ENCODE measurements at places on chromosomes 6 and 20.
A peak's percentile ranks its signal among the peaks of the same experiment; 100 is the strongest.

DNA sequence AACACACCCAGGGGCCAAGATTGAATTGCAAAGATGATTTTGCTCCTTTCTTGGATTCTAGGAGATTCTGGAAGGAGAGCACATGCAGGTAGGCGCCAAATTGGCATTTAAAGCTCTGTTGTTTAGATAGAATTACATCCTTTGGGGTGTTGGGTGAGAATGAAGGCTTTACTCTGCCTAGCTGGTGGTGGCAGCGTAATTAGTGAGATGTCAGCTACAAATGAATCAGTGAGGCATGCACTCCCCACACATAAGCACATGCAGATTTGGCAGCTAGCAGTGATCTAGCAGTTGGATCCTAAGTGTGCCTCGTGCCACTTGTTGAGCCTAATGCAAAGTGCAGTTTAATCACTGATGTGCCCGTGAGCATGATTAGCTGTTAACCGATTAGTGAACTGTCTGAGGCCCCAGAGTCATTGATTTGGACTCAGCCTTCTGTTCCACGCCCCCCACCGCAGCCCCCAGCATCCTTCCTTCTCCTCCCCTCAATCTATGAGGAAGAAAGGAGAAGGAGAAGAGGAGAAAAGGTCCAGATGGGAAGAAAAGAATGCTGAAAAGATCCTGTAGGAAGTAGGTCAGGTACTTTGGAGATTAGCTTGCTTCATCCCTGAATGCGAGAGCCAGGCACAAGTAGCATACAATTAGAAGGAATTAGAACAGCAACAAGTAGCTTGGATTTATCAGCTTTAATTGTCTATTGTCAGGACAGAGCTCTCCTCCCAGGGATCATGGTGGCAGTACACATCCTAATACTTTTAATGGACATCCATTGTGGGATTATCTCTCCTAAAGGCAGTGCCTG is 6.0 kb upstream of the PRDM1 start:
- DNase-seq: no peak

GRCh38 chr6:163323705-163324104 is 90.8 kb upstream of the QKI start:
- no peak for DNase-seq

- no peak for DNase-seq
Observed at GRCh38 chr6:76707630-76708029, 635.2 kb upstream of the IMPG1 start.

DNA sequence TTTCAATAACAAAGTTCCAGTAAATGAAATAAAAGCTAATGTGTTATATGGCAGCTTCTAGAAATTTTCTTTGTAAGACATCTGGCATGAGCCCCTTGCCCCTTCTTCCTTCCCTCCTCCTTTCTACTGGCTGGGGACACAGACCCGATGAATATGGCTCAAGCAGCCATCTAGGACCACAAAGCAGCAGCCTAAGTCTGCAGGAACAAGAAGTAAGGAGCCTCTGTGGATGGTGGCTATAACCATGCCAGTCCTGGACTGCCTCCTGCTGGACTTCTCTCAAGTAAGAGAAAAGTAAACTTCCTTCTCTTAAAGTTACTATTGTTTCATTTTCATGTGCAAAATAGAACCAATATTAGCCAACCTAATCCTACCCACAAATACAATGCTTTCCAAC is 114.9 kb upstream of the DST start:
- DNase-seq: no peak

- no peak for DNase-seq
Observed at GRCh38 chr6:39341937-39342336, 19.4 kb upstream of the KCNK16 start.

GRCh38 chr20:35776513-35777101 is 4.8 kb downstream of the PHF20 start:
- no peak for DNase-seq

DNA sequence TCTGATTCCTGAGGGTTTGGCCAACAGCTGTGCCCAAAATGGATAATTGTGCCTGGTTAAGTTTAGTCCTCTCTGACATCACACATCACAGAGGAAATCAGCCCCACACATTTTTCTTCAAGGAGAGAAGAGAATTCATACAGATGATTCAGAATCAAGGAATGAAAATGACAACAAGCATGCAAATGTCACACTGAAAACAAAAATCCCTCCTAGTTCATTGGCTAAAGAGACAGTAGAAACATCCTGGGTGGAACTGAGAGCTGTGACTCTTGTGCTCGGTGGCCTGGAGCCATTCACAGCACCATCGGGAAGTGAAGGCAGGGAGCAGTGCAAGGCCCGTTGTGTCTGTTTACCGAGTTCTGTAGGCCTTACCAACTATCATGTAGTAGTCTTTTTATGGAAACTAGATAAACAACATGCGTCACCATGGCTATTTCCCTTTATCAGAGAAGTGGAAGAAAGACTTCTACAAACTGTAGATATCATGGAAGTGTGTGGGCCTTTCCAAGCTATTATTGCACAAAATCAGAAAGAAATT is 81.7 kb upstream of the TENT5A start:
- peak; percentile 81 for DNase-seq

DNA sequence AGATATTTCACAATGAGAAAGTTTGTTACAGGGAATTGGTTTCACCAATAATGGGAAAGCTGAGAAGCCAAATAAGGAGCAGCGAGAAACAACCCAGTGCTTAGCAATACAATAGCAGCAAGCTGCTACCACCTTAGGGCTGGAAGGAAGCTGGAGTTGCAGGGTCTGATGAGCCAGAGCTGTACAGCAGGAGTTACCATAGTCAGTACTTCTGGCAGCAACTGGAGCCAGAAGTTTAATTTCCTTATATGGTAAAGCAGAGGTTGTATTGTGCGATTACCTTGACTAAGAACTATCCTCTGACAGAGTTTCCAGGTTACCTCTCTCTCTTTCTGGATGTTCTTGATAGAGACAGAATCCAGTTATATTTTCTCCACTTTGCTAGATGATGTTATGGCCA is 137.1 kb upstream of the OLIG3 start:
- DNase-seq: no peak

GRCh38 chr6:112253841-112254816 is at the start of gene LAMA4:
Gene LAMA4 (minus strand): TSS chr6:112254567. CDS start chr6:112254150, 417 bp downstream.
- peak; percentile 73 for DNase-seq

DNA sequence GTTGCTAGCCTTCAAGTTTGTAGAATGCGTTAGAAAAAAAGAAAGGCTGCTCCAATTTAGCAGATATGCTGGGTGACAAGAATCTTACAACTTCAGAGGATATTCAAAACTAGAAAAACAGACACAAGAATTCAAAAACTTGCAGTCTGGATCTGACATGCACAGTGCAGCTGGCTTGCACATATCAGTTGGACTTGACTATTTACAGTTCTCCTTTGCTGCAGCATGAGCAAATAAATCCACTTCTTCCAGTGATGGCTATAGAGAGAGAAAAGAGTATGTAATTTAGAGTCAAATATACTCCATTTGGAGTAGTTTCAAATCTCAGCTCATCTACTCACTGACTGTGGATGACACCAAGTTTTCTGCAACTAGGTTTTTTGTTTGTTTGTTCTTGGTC is 247.0 kb downstream of the RIMS1 start:
- no peak for DNase-seq

DNA sequence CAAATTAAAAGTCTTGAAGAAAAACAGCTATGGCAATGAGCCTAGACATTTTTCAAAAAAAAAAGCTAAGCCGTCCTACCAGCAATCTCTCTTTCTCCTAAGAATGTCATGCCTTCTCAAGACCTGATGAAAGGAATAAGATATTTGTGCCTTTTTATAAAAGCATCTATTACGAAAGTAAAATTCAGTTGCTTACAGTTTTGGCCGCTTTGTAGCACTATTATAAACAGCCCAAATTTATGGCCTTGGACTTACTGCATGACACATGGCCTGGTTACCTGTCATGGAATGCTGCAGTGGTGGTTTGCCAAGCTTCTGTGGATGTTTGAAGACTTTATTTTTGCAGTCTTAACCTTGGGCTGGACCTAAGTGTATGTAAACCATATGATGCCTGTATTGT is 22.2 kb upstream of the VAPB start:
- DNase-seq: no peak

DNA sequence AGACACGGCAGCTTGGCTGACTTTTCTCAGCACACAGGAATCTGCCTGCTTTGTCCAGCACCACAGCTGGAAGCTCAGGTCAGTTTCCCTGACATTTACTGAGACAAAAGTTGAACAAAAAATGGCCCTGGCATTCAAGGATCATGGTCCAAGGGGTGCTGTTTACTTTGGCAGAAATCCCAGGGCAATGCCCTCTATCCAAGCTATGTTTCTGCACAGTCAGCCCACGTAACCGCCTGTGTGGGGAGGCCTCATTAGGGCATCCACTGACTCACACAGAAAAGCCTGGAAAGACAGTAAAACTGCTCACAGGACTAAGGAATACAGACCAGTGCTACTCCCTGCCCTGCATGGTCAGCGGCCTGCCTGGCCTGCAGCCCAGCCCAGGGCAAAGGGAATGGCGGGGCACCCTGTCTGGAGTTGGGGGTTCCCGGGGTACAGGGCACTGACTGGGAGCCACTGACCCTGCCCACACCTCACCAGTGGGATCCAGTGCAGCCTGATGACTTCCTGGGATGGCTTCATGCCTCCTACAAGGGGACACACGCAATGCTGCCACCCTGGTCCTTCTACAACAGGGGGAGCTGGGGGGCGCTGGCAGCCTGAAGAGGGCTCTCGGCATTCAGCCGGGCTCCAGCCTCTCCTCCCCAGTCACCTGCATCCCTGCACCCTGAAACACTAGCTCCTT is 77.1 kb downstream of the NINL start:
- DNase-seq: peak; percentile 34

GRCh38 chr20:40565001-40565681 is 123.9 kb downstream of the MAFB start:
- peak; percentile 76 for DNase-seq

GRCh38 chr20:25251558-25251957 is 3.7 kb downstream of the PYGB start:
- DNase-seq: no peak

- DNase-seq: no peak
Observed at GRCh38 chr6:21845018-21845417, 251.5 kb downstream of the SOX4 start.

- no peak for DNase-seq
Observed at GRCh38 chr20:61567204-61567603, 315.1 kb downstream of the CDH4 start.

DNA sequence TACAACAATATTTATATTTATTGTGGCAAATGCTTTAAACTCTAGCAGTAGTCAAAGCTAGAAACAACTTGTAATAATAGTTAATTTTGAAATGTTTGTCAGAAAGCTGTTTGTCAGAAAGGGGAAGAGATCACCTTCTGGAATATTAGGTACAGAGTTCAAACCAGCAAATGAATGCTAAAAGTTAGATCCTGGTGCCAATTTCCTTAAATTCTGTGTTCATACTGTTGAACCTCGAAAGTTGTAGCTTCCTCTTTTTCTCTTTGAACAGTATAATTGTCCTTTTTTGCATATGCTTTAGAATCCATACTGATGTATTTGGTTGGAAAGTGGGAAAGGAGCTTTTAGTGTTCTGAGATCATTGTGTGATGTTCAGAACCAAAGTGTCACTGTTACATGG is 22.4 kb downstream of the ITCH start:
- DNase-seq: no peak

DNA sequence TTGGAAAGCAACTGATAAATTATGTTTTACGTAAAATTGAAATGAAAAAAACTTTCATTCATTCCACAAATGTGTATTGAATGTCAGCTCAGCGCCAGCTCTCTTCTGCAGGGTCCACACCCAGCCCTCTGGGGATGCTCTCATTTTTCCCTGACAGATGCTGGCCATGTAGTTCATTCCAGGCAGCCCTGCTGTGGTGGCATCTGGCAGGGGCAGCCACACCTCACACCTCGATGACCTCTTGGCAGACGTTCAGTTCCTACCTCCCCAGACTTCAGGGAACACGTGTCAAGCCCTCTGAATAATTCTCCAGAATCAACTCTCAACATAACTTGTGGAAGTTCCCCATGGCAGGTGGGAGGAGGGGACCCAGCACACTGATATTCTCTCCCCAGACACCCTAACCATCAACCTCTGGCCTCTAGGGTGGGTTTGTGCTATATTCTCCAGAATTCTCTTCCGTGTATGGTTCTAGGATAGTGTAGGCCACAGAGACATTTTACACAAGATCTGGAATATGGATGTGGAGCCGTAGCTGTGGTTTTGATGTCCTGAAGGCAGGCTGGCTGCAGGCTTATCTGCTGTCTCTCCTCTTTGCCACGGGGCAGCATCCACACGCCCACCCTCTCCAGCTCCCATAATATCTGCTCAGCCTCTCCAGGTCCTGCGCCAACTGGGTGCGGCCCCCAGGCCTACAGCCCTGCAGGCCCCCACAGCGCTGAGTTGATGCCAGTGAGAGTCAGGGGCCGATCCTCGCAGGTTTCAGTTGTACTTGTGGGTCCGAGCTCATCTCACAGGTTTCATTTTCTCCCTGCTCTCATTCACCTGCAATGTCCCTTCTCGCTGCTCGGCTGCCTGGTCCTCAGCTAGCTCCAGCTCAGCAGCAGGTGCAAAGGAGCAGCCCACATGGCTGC is 175.8 kb upstream of the ARID1B start:
- DNase-seq: no peak

DNA sequence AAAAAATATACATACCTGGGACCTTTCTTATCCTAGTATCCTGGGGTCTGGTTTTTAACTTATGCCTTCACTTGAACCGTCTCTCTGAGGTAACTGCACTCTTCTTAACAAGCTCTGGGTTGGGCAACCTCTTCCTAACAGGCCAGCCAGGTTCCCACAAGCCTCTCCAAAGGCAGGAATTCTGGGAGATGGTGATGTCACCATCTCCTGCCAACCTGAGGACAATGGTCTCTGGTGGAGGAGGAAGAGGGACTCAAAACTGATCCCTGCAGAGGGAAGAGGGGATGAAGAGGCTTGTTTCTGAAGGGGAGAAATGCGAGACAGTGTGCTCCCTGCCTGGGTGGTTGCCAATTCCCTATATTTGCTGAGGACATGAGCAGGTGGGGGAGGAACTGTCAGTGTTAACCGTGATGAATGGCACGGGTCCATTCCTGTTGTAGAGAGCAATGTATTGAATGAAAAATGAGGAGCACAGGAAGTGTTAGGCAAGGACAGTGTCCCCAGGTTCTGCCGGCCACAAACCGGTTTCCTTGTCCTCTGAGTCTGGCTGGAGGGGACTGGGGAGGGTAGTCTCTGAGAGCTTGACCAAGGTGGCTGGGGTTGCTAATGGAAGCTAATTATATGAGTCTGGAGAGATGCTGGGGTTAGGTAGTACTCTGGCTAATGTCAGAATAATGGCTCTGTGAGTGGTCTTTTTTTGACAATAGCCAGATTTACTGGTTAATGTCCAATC is 95.5 kb downstream of the KCNB1 start:
- no peak for DNase-seq
